ENCODE measurements at places on chromosomes 5 and 9.

DNA sequence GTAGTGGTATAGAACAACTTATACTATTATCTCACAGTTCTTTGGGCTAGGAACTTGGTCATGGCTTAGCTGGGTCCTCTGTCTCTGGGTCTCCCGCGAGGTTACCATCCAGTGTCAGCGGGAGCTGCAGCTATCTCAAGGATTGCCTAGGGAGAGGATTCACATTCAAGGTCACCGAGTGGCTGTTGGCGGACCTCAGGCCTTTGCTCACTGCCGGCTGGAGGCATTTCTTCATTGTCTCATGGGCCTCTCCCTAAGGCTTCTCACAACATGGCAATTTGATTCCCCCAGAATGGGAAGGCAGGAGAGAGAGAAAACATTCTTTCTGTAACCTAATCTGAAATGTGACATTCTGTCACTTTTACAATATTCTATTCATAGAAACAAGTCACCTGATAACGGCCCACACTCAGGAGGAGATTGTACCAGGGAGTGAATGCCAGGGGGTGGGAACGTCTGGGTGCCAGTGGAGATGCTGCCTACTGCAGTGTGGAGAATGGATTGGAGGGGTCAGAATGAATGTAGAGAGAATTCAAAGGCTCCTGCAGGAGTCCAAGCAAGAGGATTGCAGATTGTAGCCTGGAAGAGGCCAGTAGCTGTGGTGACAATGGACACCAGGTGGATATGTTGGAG is 29.5 kb upstream of the ANKRD18A start:
- DNase-seq, result no peak

DNA sequence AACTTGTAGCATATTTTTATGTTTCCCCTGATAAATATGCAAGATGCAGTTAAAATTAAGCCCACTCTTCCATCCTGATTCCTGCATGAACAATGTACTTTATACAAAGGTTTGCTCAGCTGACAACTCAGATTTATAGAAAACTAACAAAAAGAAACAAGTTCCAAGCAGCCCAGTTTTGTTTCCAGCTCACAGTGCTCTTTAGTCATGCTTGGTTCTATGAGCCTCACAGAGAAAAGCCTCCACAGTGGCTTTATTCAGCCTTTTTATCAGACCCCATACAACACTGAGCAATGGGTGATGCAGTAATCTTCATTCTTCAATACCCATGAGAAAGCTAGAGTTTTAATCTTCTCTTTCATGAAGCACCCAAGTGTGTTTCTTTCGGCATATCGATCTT is 329.6 kb downstream of the SLCO4C1 start:
- DNase-seq, result no peak

GRCh38 chr5:125228363-125229070 is 482.1 kb upstream of the ZNF608 start:
- no peak for DNase-seq

DNA sequence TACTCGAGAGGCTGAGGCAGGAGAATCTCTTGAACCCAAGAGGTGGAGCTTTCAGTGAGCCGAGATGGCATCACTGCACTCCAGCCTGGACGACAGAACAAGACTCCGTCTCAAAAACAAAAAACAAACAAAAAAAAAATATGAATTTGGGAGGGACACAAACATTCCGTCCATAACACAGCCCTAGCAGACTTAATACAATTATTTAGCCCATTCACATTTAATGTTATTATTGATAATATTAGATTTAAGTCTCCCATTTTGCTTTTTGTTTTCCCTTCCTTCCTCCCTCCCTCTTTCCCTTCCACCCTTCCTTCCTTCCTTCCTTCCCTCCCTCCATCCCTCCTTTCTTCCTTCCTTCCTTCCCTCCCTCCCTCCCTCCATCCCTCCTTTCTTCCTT is 4.6 kb upstream of the CCNI2 start:
- DNase-seq, result no peak

- no peak for DNase-seq
These were observed 165.3 kb upstream of the GAS1 start for GRCh38 chr9:87112656-87113055.

- DNase-seq, result no peak
These were observed 1050.7 kb downstream of the TLE4 start for GRCh38 chr9:80622508-80622907.

- no peak for DNase-seq
These were observed 33.3 kb downstream of the MORN5 start for GRCh38 chr9:122192914-122193525.

DNA sequence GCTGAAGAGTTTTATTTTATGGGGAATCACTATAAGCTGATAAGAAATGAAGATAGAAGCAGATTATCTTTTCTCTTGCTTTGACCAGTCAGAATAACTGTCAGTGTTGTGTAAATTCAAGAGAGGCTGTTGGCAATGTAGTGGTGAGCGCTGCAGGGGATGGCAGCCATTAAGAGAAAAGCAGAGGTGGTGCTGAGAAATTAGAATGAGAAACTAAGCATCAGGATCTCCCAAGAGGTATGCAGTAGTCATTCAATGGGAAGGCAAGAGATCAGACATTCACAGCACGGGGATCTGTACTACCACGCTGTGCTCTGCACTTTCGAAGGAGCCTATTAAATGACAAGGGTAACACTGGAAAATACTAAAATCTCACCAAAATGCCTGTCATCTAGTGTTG is 768.5 kb upstream of the ACO1 start:
- no peak for DNase-seq

GRCh38 chr5:11181940-11182339 is 420.9 kb upstream of the DAP start:
- no peak for DNase-seq

DNA sequence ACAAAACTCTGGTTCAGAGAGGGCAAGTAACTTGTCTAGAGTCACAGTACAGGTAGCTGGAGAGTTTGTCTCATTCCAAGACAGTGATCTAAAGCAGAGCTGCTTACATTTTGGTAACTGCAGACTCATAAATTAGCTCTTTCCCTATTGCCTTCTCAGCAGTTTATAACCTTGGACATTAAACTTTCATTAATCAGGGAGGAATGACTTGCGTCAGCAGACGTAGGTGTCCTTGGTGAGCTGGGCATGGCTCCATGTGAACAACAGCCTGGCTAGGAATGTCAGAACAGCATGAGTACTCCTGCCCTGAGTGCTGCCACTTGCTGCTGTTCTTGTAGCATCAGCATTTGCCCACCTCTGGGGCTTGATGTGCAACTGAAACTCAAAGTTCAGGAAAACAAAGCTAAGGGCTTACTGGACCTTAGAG is 2.2 kb upstream of the ALDOB start:
- DNase-seq, result no peak

DNA sequence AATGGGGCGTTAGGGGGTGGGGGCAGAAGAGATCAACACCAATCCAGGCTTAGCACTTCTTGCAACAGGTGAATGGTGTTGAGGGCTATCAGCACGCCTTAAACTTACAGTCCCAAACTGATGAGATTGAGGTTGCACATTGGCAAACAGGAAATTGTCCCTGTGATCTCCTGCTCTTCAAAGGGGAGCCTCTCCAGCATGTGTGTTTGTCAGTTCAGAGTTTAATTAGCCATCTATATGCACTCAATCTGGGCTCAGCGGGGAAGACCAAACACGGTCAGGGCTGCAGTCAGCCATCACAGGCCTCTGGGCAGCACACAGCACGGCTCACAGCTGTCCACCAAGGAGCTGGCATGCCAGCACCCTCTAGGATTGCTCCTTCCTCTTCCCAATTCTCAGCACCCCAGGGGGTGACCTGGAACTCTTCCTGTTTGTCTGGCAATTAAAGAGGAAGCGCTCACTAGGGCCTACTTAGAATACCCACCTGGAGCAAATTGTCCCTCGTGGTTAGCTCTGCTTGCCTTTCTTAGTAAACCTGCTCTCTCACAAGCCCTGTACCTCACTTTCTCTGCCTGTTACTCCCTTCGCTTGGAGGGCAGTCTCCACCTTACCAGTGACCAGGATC is 217.4 kb downstream of the SLIT3 start:
- no peak for DNase-seq

- DNase-seq, result no peak
These were observed 83.3 kb downstream of the SUSD1 start for GRCh38 chr9:112091810-112092209.

DNA sequence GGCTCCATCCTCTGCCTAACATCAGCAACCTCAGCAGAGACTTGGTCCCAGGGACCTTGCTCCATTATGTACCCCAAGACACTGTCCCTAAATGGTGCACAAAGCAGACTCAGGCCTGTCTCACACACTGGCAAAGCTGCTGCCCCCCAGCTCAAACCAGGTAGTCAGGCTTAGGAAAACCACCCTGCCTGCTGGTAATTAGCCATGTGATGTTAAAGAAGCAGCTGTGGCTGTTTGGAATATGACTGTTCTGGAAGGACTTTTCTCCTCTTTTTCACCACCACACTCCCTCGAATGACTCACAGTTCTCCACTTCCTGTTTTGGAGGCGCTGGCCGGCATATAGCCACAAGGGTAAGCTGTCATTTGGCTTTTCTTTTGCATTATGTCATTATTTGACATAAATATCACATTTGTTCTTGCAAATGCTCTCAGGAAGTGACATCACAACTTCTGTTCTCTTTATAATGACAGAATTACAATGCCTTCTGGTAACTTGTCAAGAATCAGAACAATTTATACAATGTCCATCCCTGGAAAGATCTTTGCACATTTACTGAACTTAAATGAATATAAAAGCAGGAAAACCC is 113.9 kb downstream of the SUSD1 start:
- peak; percentile 39 for DNase-seq

- no peak for DNase-seq
These were observed 287.3 kb downstream of the EBF1 start for GRCh38 chr5:158812408-158812807.

GRCh38 chr5:61407706-61408270 is 75.7 kb downstream of the ZSWIM6 start:
- DNase-seq, result no peak

GRCh38 chr9:83501565-83501964 is 36.6 kb downstream of the FRMD3 start:
- no peak for DNase-seq

DNA sequence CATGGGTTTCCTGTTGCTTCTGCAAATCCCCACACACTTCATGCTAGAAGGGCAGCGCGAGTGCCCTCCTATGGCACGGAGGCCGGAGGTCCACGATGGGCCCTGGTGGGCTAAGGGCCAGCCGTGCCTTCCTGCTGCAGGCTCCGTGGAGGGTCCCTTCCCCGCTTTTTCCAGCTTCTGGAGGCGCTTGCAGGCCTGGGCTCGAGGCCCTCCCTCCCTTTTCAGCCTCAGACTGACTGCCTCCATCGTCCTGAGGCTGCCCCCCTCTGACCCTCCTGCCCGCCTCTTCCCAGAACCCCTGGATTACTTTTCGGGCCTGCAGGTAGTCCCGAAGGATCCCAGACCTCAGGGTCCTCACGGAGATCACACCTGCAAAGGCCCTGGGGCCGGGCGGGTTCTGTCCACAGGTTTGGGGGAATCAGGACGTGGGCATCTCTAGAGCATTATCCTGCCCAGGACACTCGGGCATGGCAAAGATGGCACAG is 3.2 kb upstream of the TERT start:
- no peak for DNase-seq

DNA sequence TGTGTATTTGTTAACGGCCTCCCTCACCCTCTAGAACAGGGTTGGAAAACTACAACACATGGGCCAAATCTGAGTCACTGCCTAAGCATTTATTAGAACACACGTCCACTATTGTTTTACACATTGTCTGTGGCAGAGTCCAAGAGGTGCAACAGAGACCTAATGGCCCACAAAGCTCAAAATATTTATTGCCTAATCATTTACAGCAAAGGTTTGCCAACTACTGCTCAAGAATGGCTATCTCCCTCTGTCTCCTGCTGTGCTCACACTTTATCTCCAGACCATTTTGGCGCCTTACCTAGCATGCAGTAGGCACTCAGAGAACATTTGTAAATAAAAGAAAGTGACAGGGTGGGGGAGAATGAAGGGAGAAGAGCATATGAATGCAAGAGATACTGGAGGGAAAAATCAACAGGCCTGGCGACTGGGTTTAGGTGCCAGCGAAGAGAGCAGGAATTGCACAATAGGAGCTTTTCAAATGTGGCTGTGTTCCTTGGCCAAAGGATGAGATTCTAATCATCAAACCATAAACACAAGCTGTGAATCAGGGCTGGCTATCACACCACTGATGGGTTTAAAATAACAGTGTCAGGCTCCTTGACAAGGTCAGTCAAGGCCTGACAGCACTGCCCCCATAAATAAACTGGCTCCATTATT is 80.3 kb downstream of the EPB41L4A start:
- no peak for DNase-seq

DNA sequence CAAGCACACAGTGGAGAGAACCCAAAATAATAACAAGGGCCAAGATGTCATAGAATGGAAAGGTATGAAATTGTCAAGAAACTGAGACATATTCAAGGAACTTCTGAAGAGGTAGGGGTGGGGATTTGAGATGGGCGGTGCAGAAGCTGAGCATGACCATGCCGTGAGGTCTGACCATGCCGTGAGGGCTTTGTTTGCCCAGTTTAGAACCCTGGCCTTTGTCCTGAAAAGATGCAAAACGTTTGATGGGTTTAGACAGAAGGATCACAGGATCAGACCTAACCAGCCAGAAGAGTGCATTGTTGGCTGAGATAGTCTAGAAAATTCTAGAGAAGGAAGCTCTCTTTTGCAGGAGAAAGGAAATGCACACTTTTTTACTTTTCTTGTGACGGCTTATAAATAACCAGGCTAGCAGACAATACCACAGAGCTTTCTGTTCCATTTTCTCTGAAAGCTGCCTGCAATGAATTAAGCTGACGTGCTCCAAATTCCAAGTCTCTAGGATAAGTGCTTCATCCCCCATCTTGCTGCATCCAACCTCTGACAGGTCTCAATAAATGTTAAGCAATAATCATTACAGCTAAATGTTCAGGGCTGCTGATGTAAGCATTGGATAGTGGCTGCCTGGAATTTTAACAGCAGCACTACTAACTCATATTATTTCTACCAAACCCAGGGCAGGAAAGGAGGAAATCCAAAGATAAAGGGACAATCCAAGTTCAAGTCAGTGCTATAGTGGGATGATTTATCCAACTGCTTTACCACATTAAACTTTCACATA is 110.9 kb upstream of the IL6ST start:
- DNase-seq, result no peak
